ENCODE measurements at places on chromosomes 2 and 18.

DNA sequence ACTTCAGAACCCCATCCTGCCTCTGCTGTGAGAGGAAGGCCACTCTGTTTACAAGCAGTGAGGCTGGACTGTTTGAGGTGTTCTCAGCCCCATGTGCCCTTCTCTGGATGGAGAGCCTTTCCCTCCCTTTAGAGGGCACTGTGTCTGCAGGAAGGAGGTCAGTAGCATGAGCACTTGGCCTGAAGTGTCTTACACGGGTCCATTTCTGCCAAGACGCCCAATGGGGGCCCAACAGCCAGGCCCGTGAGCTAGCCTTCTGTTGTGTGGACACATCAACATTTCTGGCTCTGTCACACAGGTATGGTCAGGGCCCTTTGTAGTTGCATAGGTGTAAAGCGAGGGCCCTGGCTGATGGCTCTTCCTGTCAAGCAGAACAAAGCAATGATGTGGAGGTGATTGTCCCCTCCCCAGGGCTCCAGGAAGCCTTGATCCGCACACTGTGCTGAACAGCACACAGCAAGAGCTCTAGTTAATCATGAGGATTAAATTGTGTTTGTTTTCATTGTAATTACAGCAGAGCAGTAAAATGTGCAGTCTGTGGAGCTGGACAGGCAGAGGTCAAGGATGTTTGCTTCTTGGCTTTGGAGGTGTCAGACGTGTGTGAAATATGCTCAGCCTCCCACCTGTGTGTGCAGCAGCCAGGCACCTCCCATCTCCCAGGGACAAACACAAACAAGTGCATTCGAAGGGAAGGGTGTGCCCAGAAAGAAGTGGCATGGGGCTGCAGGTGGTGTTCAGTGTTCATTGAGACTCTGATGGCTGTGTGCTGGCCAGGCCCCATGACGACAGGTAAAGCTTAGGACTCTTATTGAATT lies 132.1 kb downstream of the SH3RF3 start:
- no peak for DNase-seq

- no peak for DNase-seq
Measured at GRCh38 chr2:201403880-201404279, 46.7 kb upstream of the FLACC1 start.

DNA sequence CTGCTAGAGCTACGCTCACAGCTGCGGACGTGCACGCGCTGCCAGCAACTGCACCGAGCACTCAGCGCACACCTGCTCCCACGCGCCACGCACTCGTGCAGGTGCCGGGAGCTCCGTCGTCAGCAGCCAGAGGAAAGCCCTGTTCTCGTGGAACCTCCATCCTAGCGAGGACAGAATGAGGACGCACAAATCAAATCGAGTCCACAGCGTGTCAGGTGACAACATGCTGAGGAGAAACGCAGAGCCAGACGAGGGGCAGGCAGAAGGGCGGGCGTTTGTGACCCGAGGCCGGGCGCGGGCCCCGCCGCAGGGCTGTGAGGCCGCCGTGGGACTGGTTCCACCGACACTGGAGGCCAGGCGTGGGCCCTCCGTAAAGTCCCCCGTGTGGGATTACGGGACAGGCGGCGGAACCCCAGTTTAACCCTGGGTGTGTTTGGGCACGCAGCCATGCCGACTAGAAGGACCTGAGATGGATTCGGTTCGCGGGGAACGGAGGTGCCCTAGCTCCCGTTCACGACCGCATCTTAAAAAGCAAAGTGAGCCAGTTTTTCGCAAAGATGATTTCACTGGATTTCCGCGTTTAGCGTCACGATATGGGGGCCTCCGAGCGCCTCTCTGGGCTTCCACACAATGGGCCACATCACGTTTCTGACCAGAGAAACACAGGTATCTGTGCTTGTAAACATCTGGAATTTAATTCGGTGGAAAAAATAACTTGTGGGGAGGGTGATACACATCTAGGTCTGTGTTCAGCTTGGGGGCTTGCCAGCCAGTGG lies 26.9 kb upstream of the ALKAL2 start:
- no peak for DNase-seq

DNA sequence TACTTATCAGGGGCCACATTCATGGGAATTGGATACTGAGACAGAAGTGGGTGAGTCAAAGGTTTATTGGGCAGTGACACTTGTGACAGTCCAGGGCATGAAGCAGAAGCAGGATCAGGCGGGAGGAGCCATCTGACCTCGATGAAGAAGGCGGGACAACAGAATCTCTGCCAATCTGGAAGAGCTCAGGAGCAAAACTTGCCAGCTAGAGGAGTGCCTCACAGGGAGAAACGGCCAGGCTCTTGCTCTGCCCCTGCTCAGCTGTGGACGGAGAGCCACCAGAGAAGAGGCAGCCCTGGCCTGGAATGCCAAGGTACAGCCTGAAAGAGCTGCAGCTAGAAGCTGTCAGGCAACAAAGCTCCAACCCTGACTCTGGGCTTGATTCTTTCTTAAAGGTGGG lies 16.9 kb downstream of the DAW1 start:
- no peak for DNase-seq

DNA sequence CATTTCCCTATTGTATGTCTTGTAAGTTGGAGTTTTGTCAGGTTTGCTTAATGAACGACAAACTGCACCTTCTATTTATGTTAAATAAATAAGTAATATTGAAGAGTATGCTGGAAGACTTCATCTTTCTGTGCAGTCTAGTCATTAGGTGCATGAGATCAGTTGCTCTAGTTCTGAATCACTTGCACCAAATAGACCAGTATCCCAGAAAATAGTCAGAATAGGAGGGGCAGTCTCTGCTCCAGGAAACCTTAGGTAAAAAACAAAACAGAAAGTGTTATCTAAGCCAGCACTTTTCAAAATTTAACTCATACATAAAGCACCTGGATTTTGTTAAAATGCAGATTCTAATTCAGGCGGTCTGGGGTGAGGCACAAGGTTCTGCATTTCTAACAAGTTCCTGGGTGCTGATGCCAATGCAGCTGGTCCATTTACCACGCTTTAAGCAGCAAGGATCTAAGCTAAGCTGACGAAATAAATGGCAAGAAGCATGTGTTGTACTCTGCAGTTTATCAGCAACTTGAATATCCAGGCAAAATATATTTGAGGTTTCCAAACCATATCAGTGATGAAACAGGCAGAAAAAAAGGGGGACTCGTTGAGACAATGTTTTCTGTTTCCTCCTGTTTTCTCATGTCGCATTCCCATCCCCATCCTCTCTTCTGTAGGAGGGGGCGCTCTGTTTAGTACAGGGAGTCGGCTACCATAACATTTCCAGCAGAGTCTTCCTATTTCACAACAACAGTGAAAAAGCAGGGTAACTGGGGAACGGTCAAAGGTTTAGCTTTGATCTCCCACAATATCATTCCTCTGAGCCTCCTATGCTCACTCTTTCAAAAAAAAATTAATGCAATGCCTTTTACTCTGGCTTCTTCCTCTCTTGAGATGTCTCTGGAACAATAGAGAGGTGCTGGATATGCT lies 106.4 kb downstream of the MBD2 start:
- no peak for DNase-seq

- no peak for DNase-seq
Measured at GRCh38 chr2:168243061-168243460, 4.3 kb downstream of the STK39 start.

DNA sequence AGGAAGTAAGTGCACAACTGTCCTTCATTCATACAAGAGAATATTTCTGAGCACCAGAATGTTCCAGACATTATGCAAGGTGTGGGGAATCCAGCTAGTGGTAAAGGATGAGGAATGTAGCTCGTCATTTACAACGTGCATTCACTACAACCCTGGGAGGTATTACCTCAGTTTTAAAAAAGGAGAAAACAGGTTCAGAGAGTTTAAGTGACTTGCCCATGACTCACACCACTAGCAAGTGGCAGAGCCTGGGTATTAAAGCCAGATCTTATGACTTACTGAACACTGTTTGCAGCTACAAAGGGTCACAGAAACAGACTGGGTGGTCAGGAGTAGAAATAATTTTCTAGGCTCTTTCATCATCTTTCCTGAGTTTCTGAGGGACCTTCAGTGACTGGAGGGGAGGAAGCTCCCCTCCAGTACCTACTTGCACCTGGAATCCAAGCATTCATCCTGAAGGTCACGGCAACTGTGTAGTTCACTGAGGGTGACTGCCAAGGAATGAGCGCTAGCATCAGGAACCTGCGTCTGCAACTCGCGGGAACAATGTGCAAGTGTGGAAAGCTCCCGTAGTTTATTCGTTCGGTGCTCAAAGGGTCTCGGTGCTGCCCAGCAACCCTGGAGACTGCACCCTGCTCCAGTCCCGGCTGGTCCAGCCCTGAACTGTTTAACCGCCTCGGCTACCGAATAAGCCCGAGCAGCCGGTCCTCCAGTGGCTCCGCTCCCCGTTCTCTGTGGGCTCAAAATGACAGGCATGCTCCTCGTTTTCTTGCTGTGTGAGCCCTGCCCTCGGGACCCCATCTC lies 647 bp downstream of the CCDC121 start:
- peak; percentile 25 for DNase-seq

DNA sequence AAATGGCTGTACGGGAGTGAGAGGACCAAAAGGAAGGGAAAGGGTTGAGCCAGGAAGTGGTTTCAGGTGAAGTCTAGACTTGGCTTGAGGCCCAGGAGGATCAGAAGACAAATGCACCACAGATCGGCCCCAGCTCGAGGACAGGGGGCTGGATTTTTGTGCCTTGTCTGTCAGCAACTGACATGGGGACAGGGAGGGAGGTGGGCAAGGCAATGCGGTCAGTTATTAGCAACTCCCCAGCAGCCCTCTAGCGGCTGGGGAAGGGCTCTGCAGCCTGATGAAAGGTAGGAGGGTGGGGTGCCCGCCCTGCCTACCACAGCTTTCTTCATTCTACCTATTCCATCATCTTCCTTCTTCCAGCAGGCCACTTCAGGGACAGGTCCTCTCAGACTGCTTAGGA lies 50.0 kb downstream of the CPO start:
- DNase-seq: peak; percentile 30

GRCh38 chr2:130314377-130314776 lies 28.3 kb upstream of the IMP4 start:
- no peak for DNase-seq

- DNase-seq: no peak
Measured at GRCh38 chr18:79540904-79541282, 138.7 kb upstream of the CTDP1 start.

GRCh38 chr2:174124181-174124580 lies 124.2 kb downstream of the OLA1 start:
- no peak for DNase-seq

DNA sequence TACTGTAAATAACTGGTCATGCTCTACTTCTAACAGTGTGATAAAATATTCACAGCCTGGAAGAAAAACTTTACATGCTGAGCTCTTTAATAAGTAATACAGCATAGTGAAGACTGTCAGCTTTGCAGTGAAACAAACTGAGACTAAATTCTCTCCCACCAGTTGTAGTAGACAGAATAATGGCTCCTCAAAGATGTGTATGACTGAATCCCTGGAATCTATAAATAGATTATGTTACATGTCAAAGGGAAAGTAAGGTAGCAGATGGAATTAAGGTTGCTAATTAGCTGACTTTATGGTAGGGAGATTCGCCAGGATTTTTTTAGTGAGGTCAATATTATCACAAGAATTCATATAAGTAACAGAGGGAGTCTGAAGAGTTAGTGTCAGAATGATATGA lies 609.5 kb upstream of the VRK2 start:
- DNase-seq: no peak

DNA sequence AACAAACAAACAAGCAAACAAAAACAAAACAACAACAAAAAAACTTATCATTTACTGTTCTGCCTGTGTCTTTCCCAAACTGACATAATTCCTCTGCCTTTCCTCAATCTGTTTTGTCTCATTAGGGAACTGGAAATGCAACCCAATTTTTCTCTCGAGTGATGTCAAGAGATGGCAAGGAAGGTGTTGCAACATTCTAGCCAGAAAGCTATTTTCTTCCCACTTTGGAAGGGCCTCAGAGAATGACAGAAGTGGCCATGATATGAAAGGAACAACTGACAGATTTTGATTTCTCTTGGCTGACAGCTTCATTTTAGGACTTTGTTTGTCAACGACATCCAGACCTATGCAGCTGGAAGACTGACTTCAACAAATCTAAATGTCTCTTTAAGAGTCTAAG lies 24.7 kb downstream of the RND3 start:
- no peak for DNase-seq

- DNase-seq: no peak
Measured at GRCh38 chr2:85864654-85865053, 24.1 kb downstream of the ST3GAL5 start.

DNA sequence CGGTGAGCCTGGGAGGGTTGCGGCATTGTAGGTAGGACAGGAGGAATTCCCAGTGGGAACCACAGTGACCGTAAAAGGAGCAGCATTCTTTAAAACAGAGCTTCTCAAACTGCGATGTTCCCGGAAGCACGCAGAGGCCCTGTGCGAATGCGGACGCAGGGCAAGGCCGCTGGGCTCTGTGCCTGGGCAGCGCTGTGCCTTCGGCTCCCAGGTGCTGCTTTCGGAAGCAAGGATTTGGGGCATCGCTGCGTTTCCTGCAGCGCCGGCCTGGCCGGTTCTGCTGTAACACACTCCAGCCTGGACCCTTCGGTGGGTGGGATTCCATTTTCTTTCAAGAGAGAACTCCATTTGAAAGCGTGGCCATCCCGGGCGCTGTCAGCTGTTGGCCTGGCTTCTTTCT lies 118.6 kb downstream of the PTGR3 start:
- DNase-seq: no peak

Measured in OCI-LY7 (cell line).